ENCODE measurements at places on chromosomes 16 and 17.

- DNase-seq, result peak; percentile 87
Measured at GRCh38 chr17:61389670-61390478, 9.8 kb upstream of the TBX2 start.

GRCh38 chr17:44197980-44198720 is 1.5 kb downstream of the ATXN7L3 start:
- DNase-seq, result peak; percentile 77

DNA sequence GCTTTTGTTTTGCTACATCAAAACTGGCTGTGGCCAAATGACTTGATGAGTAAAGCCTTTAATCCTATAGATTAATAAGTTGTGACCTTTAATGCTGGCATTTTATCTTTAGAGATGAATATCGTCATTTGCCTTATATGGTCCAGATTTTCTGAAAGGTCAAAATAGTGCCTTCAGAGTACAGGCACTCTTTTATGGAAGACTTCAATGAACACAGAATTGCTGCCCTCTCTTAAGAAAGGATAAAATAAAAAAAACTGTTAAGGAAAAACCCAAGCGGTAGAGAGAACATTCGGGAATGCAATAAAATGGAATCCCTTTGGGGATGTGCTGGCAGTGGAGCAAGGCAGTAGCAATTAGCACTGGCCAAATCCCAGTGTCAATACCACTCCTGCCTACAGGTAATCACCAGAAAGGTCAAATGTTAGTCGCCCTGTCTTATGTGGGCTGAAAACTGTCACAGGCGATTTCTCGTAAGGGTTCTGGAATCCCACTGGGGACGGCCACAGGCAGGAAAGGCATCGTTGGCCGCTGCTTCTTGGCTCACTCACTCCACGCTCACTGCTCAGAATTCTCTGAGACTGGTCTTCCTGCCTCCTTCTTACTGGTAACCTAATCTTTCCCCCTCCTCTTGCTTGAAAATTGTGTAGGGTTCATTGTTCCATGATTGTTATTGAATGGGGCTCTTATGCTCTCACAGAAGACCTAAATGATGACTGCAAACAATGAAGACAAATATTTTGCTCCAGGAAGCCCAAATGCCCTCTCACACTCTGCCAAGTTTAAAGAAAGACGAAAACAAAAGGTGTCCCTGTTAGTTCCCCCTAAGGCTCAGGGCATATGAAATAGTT is 45.4 kb upstream of the HSBP1 start:
- DNase-seq, result no peak

GRCh38 chr16:30485818-30486436 is 13.4 kb downstream of the ITGAL start:
- DNase-seq, result peak; percentile 53

DNA sequence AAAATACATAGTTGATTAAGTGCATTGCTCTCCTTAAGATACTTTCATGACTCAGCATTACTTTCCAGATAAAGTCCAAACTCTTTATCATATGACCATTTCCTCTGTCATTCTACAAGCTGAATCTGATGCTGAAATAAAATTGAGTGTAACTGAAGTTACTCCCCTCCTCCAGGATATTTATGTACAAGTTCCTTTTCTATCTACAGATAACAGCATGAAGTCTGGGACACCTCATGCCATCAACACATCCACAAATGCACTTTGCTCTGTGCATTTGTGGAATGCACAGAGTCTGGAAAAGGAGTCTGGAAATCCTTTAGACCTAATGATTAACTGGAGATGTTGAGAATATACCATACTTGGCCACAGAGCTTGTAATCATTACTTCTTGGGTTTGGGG is 60.5 kb downstream of the ACSM2B start:
- DNase-seq, result no peak

GRCh38 chr16:2948807-2949704 is 15.0 kb upstream of the KREMEN2 start:
- no peak for DNase-seq

DNA sequence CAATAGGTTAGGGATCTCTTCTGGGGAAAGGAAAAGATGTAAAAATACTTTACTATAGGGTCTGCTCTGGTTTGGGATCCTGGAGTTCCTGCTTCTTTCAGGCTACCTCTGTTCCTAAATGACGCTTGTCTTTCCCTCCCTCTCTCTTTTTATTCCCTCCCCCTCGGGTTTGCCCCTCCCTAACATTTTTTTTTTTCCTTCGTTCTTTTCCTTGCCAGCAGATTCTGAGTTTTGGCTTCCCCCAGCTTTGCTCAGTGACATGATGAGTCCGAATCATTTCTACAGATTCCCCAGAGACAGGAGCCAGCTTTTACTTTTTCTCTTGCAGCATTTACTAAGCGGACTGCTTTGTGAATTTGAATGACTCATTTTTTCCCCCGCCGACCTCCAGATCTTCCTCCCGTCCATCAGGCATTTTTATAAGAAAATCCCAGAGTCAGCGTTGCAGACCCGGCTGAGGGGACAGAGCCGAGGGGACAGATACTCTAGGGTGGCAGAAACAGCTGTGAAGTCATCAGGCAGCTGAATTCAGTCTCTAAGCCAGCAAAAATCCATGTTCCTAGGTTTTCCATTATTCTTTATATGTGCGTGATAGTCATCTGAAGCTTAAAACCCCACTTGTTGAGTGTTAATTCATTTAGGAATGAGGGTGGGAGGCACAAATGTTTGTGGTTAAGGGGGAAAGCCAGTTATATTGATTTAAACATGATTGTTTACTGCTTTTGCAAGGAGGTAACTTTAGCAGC is at the start of gene TMEM100:
Gene TMEM100 (minus strand): TSS at position 123 of the 746 bp plus-strand sequence. CDS start 1,794 bp downstream, outside the sequence.
- DNase-seq, result peak; percentile 51

DNA sequence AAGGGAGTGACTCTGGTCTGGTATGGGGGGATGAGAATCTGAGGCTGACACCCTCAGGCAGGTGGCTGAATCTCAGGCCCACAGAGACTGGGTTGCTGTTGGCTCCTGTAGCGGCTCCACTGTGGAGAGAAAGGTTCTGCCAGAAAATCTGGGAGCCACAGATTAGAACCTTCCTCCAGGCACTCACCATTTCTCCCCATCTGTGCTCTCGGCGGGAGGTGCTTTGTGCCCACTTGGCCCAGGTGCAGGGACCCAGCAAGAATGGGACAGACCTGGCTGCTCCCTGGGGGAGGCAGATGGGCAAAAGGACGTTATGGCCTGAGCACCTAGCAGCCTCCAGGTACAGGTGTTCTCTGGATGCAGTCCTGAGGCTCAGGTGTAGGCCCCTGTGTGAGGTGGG is 20.1 kb downstream of the RAB11FIP3 start:
- no peak for DNase-seq

- no peak for DNase-seq
Measured at GRCh38 chr17:15289285-15290183, 24.4 kb upstream of the PMP22 start.

DNA sequence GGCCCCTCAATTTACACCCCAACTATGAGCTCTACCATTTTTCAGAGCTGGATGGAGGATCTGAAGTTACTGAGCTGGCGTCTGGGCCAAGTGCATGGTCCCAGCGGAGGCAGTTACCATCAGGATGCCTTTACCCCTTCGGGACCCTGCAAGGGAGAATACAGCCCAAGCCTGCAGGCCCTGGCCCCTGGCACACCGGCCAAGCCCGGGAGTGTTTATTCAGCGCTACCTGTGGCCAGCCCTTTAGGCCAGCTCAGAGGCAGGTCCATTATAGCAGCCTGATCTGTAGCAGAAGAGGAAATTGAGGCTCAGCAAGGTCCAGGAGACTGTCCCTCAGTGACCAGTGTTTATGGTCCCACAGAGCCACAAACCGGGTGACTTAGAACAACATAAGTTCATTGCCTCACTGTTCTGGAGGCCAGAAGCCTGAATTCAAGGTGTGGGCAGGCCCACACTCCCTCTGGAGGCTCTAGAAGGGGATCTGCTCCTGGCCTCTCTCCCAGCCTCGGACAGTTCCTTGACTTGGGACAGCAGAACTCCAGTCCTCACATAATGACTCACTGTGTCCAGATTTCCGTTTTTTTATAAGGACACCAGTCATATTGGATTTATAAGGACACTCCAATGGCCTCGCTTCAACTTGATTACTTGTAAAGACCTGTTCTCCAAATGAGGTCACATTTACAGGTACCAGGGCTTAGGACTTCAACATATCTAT is 8.8 kb downstream of the SEC14L5 start:
- no peak for DNase-seq

DNA sequence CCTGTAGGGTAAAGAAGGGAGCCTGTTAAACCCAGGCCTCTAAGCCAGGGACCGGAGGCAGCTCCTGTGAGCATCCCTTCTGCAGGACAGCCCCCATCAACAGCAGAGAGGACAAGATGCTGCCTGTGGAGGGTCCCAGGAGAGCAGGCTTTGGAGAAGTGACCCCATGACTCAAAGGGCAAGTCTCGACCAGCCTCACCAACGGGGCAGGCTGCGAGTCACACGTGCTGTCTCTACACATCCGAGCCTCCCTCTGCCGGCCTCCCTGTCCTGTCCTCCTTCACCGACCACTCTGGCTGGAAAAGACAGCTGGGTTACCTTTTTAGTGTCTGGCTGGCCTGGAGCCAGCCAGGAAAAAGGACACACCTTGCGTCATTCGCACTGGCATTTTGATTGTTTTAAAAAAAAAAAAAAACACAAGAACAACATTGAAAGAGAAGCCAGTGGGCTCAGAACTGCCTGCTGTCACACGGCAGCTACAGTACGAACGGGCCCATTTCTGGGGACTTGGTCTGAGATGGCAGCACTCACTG is 74.5 kb upstream of the RCVRN start:
- DNase-seq, result no peak

- no peak for DNase-seq
Measured at GRCh38 chr17:29958947-29959657, 17.7 kb downstream of the EFCAB5 start.

DNA sequence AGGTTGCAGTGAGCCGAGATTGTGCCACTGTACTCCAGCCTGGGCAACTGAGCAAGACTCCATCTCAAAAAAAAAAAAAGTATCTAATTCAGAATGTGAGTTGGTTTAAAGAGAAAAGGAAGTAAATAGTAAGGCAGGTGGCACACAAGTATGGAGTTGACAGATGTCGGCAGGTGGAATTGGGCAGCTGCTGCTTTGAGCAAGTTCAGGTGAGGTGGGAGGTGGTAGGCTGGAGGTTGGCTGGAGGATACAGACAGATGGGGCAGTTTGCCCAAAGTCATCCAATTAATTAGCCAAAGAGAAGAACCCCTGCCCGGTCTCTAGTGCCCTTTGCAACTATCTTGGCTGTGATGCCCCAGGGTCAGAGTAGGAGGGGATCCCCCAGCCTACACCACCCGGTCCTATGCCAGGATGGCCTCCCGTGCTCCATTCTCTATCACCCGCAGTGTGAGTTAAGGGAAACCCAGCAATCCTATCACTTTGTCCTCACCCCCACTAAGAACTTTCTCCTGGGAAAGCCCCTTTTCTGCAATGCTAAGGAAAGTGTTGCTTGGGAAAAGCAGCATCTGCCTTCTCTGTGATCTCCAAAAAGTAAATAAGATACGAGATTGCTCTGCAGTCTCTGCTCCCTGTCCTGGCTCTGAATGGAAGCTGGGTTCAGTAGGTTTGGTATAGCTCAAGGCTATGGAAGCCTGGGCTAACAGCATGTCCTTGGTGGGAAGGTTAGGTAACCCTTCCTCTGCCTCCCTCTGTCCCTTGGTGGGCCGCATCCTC is 32.2 kb downstream of the SLC12A3 start:
- no peak for DNase-seq

DNA sequence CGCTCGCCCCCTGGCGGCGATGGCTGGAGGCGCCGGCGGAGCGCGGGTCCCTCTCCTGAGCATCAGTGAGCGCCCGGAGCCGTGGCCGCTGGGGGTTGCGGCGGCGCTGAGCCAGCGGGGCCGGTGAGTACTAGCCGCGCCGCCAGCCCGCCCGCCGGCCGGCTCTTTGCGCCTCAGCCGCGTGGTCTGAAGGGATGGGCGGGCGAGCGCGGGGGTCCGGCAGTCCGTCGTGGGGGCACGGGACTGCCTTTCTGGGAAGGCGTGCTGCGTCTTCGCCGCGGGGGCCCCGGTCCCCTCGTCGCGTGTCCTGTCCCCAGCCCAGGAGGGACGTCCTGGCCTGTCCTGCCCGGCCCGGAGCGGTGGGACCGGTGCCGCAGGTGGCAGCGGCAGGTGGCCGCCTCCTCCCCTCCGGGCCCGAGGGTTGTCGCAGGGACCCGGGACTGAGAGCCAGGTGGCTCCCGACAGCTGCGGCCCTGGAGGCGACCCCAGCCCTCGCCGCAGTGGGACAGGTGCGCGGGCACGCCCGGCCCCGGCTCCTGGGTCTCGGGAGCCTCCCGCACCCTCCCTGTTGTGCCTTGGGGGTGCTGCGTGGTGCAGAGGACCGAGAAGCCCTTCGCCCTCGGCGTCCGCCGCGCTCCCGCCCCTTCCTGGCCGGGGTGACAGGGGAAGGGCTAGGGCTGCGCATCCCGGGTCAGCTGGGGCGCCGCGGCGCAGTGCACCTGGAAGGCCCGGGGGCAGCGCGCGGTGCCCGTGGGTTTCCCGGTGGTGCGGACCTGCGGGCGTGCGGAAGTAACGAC is at the start of gene SPECC1:
Gene SPECC1 (plus strand): TSS at position 58 of the 797 bp plus-strand sequence. CDS start 87,293 bp downstream, outside the sequence.
- peak; percentile 16 for DNase-seq

- DNase-seq, result peak; percentile 11
Measured at GRCh38 chr16:2091547-2092255, 43.9 kb downstream of the TSC2 start.

GRCh38 chr17:9242983-9243382 is 221.7 kb downstream of the NTN1 start:
- no peak for DNase-seq

DNA sequence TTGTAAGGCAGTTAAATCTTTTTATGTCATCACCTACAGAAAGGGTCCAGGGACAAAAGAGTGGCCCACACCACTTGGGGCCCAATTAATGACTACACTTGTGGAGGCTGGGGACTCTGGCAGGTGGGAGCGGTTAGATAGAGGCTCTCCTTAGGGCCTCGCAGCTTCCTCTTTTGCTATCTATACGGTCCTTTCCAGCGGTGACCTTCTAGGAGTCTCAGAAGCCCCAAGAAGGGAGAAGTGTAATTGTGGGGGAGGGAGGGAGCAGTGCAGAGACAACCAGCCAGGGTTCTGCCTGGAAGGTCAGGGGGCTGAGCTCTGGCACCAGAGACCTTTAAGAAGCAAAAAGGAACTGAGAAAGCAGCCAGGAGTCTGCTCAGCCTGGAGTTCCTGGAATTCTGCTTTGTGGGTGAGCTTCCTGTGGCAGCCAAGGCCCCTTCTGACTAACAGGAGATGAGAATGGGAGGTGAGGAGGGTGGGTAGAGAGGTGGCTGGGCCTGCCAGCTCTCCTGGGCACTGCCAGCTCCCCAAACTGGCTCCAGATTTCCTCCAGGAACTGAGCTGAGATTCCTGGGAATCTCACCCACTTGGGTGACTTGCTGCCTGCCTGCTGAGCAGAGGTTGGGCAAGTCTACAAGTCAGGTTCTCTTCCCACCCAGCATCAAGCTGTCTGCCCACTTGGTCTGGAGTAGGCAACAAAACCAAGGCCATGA is 16.3 kb upstream of the MAP3K14 start:
- DNase-seq, result peak; percentile 32

GRCh38 chr17:8467527-8467926 is 31.8 kb downstream of the NDEL1 start:
- DNase-seq, result no peak
